ENCODE measurements at places on chromosomes 5 and 9.

DNA sequence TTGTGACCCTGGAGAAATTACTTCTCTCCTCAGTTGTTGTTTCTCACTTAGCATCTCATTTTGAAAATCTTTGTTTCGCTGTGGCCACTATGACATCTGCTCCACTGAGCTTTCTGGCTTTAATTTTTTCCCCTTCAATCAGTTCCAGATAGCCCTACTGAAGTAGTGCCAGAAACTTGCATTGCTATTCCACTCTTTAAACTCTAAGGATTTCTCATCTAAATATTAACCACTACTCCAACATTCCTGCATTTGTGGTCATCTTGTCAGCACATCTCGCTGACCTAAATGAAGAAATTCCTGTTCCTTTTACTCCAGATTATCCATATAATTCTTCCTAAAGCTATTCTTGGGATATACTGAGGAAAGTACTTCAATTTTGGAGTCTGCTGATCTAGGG, 15.3 kb upstream of the NOL6 start:
- no peak for DNase-seq

- DNase-seq, result no peak
These were observed 162.1 kb downstream of the TRPM3 start for GRCh38 chr9:70959366-70959765.

- no peak for DNase-seq
These were observed 92.2 kb downstream of the DOCK8 start for GRCh38 chr9:306907-307306.

GRCh38 chr5:176625966-176626875, 4.1 kb downstream of the SNCB start:
- no peak for DNase-seq

DNA sequence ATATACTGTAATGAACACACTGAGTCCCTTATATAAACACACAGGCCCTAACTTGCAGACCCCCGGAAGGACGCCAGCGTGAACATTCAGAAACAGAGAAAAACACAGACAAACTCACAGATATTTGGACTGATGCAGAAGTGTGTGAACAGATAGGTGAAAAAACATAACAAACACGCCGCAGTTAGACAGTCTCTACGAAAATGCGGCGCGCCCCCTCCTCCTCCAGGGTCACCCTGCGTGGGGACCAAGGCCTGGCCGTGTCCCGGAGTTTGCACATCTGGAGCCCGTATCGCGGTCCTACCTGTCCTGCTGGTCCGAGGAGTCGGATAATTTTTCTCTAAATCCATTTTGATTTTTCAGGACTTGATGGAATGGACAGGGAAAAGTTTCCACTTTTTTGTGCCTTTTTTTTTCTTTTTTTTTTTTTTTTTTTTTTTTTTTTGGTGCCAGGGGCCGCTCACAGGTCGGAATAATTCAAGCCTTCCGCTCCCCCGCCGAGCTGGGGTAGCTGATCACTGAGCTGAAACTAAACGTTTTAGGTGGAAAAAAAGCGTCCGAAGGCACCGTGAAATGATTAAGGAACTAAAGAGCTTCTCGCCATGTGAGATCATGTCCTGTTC, at the start of gene PAX5:
PAX5 (minus strand) TSS at position 587 of the 623 bp plus-strand sequence; CDS start at position 350, 237 bp downstream.
- no peak for DNase-seq

- no peak for DNase-seq
These were observed 92.6 kb downstream of the CWC27 start for GRCh38 chr5:64861281-64861680.

- no peak for DNase-seq
These were observed 66.2 kb downstream of the MPDZ start for GRCh38 chr9:13213337-13213736.

DNA sequence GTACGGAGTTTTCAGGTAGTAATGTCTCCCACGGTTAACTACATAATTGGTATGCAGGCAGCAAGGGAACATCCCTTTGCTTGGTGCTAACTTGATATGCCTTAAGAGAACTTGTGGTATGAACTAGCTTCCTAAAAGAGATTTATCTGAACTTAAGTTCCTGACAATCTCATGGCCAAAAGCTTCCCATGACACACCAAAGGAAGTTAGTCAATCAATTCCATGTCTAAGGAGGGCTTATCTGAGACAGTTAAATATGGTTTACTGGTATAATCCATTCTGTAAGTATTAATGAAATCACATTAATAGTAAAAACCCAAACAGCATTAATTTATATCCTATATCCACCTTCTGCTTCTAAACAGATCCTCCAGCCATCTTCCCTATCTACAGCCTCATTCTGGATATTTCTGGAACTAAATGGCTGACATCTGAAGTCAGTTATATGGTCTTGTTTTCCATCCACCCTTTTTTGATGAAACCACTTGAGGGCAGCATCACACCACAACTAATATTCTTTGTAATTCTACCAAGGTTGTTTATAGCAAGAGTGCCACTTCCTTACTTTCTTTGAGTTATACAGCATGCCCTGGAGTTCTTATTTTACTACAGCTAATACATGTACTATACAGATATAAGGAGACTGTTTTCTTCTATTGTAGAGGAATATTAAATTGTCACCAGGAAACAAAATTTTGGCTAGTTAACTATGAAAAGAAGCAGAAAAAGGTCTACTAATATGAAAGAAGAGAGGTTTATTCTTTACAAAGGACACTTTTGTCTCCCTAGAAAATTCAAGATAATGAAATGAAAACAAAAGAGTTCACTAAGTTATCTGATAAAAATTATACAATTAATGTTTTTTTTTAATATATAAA, 34.7 kb downstream of the SHOC1 start:
- peak; percentile 52 for DNase-seq

GRCh38 chr5:33524476-33524875, 83.7 kb downstream of the TARS1 start:
- DNase-seq, result no peak

GRCh38 chr5:43889233-43889632, 286.3 kb downstream of the NNT start:
- DNase-seq, result no peak

GRCh38 chr9:136226680-136227407, 18.8 kb downstream of the QSOX2 start:
- no peak for DNase-seq

DNA sequence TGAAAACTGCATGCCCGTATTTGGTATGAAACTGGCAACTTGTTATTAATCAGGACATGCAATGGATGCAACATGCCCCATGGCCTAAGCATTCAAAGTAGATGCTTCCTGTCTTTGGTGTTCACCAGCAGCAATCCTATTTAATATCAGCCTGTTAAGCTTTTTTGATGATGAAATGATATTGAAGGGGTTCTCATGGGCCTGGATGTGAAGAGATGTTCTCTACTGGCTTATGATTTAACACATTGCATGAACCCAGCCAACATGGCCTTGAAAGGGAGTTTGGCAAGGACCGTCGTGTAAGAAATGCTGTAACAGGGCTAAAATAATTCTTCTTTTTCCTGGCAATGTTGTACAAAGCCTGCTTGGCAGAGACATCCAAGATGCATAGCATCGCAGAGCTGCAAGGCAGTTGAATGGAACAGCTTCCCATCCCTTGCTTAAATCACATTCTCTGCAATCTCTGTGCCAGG, 111.2 kb downstream of the SMARCA2 start:
- DNase-seq, result no peak

GRCh38 chr5:135173662-135174290, 139.7 kb upstream of the PITX1 start:
- no peak for DNase-seq

- peak; percentile 90 for DNase-seq
These were observed 74.0 kb downstream of the DIRAS2 start for GRCh38 chr9:90568667-90569066.

DNA sequence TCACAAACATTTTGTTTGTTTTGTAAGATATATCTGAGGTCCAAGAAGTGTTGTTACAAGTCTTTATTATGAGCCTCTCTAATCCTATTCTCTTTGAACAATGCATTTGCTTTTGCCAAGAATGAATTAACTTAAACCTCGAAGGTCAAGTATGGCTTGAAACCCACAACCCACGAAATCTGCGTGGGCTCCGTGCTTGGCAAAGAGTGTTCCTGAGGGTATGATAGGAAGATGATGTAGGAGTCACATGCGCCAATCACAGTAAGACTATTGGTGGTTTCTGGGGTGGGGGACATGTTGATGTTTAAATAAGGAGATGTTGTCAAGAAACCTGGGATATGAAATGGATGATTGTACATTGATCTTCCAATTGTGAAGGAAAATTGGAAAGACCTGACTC, 330.8 kb upstream of the RFX3 start:
- DNase-seq, result no peak

DNA sequence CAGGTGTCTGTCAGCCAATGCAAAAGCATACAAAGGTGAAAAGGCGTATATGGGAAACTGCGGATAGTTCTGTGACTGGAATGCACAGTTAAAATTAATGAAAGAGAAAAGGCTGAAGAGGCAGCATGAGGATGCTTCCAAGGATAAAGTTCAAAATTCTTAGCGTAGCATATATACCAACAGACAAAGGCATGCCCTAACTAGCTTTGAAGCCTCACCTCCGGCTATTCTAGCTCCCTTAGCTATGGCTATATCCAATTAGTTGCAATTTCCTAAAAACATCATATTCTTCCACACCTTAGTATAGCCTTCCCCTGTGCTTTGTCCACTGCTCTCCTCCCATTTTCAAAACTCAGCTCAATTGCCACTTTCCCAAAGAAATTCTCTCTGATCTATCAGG, 1.4 kb upstream of the DNAJA1 start:
- no peak for DNase-seq

DNA sequence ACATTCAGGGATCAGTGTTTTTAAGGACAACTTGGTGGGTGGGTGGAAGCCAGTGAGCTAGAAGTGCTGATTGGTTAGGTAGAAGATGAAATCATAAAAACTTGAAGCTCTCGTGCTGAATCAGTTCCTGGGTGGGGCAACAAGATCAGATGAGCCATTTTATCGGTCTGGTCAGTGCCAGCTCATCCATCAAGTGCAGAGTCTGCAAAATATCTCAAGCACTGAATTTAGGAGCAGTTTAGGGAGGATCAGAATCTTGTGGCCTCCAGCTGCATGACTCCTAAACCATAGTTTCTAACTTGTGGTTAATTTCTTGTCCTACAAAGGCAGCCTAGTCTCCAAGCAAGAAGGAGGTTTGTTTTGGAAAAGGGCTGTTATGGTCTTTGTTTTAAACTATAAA, 166.4 kb downstream of the FAM170A start:
- DNase-seq, result no peak

- no peak for DNase-seq
These were observed 2.3 kb downstream of the LCNL1 start for GRCh38 chr9:136985027-136985602.

GRCh38 chr5:176446884-176447590, 1.1 kb upstream of the FAF2 start:
- no peak for DNase-seq

GRCh38 chr5:163614787-163615186, 109.4 kb downstream of the MAT2B start:
- DNase-seq, result no peak

Data from NCI-H1105 (cell line).